NCI-H526 (cell line): ENCODE measurements at places on chromosomes 2 and 18.

- DNase-seq: no peak
Observed at GRCh38 chr2:161992531-161992930, 81.5 kb downstream of the DPP4 start.

DNA sequence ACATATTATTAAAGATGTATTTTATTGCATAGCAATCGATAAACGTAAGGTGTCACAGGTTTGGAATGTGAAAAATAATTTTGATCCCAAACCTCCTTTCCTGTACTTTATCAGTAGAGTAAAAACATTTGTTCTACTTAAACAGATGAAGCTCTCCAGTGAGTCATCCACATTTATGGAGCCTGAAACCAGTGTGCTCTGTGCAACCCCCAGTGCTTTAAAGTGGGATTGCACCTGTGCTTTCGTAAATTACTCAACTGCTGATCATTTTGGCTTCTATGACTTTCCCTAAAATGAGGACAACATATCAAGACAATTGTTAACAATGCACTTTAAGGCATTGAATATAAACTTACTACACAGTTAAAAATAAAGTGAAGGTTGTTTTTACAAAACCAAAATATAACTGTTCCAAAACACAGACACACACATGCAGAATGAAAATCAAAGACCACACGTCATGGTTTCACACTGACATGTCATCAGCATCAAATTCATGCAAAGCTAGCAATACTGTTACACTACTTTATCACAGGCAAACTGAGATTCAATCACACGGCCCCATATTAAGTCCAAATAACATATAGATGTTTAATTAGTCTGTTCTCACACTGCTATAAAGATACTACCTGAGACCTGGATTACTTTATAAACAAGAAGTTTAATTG, 9.7 kb downstream of the TMEM18 start:
- no peak for DNase-seq

DNA sequence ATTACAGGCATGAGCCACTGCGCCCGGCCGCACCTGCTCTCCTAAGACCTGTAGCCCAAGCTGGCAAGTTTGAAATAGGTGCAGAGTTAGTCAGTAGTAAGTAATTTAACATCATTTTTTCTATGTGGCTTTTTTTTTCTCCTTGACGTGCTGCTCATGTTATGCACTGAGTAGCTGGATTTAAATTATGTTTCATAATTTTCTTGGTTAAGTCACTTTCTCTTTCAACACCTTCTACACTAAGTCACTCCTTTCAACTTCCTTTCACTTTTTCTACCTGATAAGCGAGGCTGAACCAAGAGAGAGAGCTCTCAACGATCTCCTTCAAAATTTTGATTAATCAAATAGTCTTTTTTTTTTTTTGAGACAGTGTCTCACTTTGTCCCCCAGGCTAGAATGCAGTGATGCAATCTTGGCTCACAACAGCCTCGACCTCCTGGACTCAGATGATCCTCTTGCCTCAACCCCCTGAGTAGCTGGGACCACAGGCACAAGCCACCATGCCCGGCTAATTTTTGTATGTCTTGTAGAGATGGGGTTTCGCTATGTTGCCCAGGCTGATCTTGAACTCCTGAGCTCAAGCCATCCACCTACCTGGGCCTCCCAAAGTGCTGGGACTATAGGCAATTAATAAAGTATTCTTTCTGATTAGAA, 13.1 kb downstream of the CASP8 start:
- no peak for DNase-seq

- no peak for DNase-seq
Observed at GRCh38 chr2:26583381-26583911, 57.7 kb downstream of the CIB4 start.

GRCh38 chr2:108949316-108950239, 39.4 kb downstream of the EDAR start:
- no peak for DNase-seq
